Esophagus muscularis mucosa (tissue), 4 donors: ENCODE measurements at places on chromosomes 1 and 21. TPM values are rescaled to one million over a fixed set of nuclear protein-coding genes. Genes with fewer than 3 reads are reported as not detected.
A peak's percentile ranks its signal among the peaks of the same experiment; 100 is the strongest.

HOOK1 gene
- under 0.01 TPM for total RNA-seq

TIE1 gene
- 16.2 TPM for total RNA-seq

BTBD19 gene
- total RNA-seq, result 2.7 TPM

FNDC10 gene
- not detected for total RNA-seq

GPR161 gene
- 19.5 TPM for total RNA-seq

OR2L13 gene
- not detected for total RNA-seq

SLAMF1 gene
- 0.57 TPM for total RNA-seq

AMY1B gene
- total RNA-seq, result not detected

DNA sequence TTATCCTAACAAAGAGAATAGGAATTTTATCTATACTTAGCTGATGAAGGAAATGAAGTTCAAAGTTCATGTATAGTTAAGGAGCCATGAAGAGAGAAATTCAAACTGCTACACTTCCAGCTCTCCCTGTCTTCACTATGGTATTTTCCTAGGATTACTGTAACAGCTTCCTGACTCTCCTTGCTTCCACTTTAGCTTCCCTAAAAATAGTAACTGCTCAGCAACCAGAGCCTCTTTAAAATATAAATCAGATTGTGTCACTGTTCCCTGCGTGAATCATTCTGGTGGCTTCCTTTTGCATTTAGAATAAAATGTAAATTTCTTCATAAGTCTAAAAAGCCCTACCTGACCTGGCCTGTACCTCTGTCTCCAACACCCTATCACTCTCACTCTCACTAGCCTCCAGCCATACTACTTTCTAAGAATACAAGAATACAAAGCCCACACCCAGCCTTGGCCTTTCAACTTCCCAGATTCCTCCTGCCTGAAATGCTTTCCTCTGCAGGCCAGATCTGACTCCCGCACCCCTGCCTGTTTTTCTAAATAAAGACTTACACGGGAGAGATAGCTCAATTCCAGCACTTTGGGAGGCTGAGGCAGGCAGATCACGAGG is 30.5 kb downstream of the OR10J1 start:
- H3K4me1 ChIP-seq, result no peaks in the 10 kb centered on the region
- no peaks in the 10 kb centered on the region for H3K27me3 ChIP-seq
- no peaks in the 10 kb centered on the region for H3K36me3 ChIP-seq
- no peak overlapping the region for H3K27ac ChIP-seq
- no peak for DNase-seq

GRCh38 chr1:163789911-163790310 is 468.2 kb downstream of the NUF2 start:
- no peak overlapping the region for H3K4me3 ChIP-seq
- no peak overlapping the region for H3K27ac ChIP-seq
- no peaks in the 10 kb centered on the region for H3K4me1 ChIP-seq
- no peak for DNase-seq
- no peaks in the 10 kb centered on the region for H3K27me3 ChIP-seq
- H3K36me3 ChIP-seq, result no peaks in the 10 kb centered on the region

GRCh38 chr21:15976807-15977206 is 247.0 kb downstream of the USP25 start:
- H3K27me3 ChIP-seq, result no peaks in the 10 kb centered on the region
- no peak for DNase-seq

DNA sequence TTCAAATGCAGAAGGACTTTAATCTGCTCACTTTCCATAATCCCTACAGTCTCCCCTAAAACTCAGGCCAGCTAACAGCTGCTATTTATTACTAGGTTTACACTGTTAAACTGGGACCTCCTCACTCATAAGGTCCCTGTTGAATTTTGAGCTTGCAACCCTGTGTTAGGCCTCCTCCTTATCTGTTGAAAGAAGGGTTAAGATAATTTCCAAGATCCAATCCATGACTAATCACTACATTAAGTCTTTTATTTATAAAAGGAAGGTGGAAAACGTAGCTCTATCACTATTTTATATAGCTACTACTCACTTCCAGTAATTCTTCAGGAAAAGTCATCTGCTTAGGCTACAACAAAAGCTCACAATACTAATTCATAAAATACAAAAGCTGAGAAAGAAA is 79.5 kb downstream of the EVI5 start:
- no peaks in the 10 kb centered on the region for H3K36me3 ChIP-seq
- peaks cover 8% of the 10 kb centered on the region for H3K4me1 ChIP-seq
- H3K27me3 ChIP-seq, result no peaks in the 10 kb centered on the region

GRCh38 chr1:156284112-156284511 is at the start of gene TMEM79:
Gene TMEM79 (plus strand): TSS chr1:156284325. CDS start chr1:156285227, 902 bp downstream.
- no peak for DNase-seq
- no peaks in the 10 kb centered on the region for H3K27me3 ChIP-seq
- H3K4me1 ChIP-seq, result peaks cover 39% of the 10 kb centered on the region
- H3K27ac ChIP-seq, result peak within 1 kb of the TSS; percentile 93

GRCh38 chr1:8182034-8182761 is 135.7 kb upstream of the SLC45A1 start:
- DNase-seq, result no peak
- no peaks in the 10 kb centered on the region for H3K36me3 ChIP-seq
- H3K4me3 ChIP-seq, result no peak overlapping the region
- H3K4me1 ChIP-seq, result peaks cover 8% of the 10 kb centered on the region
- no peak overlapping the region for H3K27ac ChIP-seq

GRCh38 chr21:42142141-42142540 is 71.0 kb downstream of the UMODL1 start:
- H3K36me3 ChIP-seq, result no peaks in the 10 kb centered on the region
- no peak overlapping the region for H3K4me3 ChIP-seq
- no peaks in the 10 kb centered on the region for H3K27me3 ChIP-seq
- peaks cover 5% of the 10 kb centered on the region for H3K4me1 ChIP-seq

DNA sequence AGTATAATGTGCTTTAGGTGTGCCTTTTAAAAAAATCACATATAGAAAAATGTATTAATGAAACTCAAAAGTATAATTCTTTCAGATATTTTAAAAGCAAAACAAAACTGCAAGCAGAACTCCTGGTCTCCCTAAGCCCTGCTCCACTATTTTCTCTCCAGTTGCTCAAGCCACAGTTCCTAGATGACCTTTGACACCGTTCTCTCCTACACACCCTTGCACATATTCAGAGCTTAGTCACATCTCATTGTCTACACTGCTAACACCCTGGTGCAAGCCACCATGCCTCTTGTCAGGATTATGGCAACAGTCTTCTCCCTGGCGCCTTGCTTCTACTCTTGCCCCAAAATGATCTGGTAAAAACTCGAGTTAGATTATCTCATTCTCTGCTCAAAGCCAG is 50.2 kb upstream of the ROR1 start:
- no peak overlapping the region for H3K27ac ChIP-seq
- no peaks in the 10 kb centered on the region for H3K4me1 ChIP-seq
- H3K36me3 ChIP-seq, result no peaks in the 10 kb centered on the region
- no peak overlapping the region for H3K4me3 ChIP-seq

DNA sequence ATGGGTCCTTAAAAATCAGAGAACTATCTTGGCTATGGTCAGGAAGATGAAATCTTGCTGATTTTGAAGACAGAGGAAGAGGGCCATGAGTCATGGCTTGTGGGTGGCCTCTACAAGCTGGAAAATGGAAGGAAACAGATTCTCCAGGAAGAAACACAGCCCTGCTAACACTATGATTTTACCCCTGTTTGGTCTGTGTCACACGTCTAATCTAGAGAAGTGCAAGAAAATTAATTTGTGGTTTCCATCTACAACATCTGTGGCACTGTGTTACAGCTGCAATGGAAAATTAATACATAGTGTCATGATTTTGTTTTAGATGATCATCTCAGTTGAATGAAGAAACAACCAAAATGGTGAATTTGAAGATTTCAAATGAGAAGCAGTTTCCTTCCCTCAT is 288.7 kb upstream of the NRIP1 start:
- no peak for DNase-seq
- H3K4me1 ChIP-seq, result no peaks in the 10 kb centered on the region
- H3K36me3 ChIP-seq, result no peaks in the 10 kb centered on the region
- no peaks in the 10 kb centered on the region for H3K27me3 ChIP-seq
- H3K27ac ChIP-seq, result no peak overlapping the region

DNA sequence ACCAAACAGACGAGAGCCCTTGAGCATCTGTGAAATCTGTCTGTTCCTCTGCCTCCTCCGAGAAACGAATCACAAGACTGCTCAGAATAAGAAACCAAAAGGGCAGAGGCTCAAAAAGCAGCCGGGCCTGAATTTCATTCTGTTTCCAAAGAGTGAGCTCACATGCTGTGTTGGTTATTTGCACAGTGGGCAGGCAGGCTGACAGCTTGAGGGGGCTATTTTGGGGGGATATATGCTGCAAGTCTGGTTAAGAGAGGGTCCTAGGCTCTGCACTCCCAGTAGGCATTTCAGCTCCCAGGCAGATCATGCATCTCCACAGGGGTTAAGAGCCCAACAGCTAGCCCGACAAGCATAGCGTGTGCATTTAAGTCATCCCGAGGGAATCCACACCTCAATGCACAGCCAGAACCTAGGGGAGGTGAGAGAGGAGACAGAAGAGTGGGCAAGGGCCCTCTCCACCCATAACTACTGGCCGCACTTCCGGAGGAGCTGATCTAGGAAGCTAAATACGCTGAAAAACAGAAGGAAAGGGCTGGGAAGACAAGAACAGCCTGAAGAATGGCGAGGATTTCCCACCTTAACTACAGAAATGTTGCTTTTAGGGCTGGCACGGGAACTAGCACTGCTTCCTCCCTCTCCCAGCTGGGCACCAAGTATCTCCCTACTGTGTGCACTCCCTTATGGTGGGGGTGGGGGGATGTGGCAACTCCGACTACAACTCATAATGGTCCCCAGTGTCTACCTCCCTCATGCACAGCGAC is 3.7 kb downstream of the PGBD5 start:
- no peak overlapping the region for H3K27ac ChIP-seq
- DNase-seq, result peak; percentile 72
- no peaks in the 10 kb centered on the region for H3K36me3 ChIP-seq
- peaks cover 29% of the 10 kb centered on the region for H3K27me3 ChIP-seq

DNA sequence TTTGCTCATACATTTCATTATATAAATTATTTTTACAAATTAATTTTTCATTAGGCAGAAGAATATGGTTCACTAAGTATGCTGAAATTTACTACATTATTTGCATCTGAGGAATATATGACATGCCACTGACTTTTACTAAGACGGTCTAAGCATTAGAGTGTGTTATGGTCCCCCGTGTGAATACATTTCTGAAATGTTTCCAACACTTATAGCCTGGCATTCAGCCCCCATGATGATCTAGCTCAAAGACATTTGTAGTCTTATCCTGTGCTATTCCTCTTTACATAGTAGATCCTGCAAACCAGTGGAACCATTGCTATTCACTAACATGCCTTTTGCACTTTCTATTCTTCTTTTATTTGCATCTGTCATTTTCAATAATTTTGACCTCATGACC is 1878.0 kb downstream of the MRPL39 start:
- no peak for DNase-seq
- no peaks in the 10 kb centered on the region for H3K4me1 ChIP-seq
- no peak overlapping the region for H3K4me3 ChIP-seq
- no peaks in the 10 kb centered on the region for H3K36me3 ChIP-seq
- H3K27ac ChIP-seq, result no peak overlapping the region
- no peaks in the 10 kb centered on the region for H3K27me3 ChIP-seq

DNA sequence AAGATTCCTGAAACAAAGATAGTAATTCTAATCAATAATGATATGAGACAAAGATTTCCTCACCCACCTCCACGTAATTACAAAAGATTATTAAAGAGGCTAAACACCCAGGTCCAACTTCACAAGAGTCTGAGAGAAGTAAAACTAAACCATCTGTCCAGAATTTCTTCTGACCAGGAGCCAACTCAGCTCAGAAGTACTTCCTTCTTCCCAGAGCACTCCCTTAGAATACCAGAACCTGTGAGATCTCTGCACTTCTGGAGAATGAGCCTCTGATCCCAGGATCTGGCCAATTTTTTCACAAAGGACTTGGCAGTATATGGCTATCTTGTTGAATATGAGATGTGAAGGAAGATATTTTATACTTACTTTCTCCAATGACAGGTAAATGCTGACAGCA is 120.6 kb upstream of the PALMD start:
- no peaks in the 10 kb centered on the region for H3K27me3 ChIP-seq
- no peak for DNase-seq
- no peak overlapping the region for H3K27ac ChIP-seq
- no peaks in the 10 kb centered on the region for H3K36me3 ChIP-seq
- H3K4me3 ChIP-seq, result no peak overlapping the region
- no peaks in the 10 kb centered on the region for H3K4me1 ChIP-seq

GRCh38 chr21:34889676-34890469 is 159.2 kb downstream of the RUNX1 start:
- peak overlapping the region; percentile 90 for H3K27ac ChIP-seq
- peaks cover 55% of the 10 kb centered on the region for H3K27me3 ChIP-seq

DNA sequence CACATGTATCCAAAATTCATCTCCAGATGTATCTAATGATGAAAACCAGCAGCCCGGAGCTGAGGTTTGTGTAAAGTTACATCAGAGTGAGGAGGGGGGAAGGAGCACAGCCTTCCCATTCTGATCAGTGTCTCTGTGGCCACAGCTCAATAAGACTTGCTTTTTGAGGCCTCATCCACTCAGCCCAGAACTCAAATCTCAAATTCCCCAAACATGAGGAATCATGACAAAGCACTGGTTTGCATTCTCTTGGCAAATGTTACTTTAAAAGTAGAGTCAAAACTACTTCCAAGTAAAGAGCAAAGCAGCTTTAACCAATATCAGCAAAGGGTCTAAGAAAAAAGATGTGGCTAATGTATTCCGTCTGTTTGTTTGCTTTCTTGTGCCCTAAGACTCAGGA is 30.9 kb downstream of the CCN1 start:
- no peak overlapping the region for H3K4me3 ChIP-seq
- peaks cover 9% of the 10 kb centered on the region for H3K4me1 ChIP-seq
- no peak overlapping the region for H3K27ac ChIP-seq
- H3K36me3 ChIP-seq, result no peaks in the 10 kb centered on the region
- H3K27me3 ChIP-seq, result no peaks in the 10 kb centered on the region
